ENCODE measurements at places on chromosomes 6 and 20.

DNA sequence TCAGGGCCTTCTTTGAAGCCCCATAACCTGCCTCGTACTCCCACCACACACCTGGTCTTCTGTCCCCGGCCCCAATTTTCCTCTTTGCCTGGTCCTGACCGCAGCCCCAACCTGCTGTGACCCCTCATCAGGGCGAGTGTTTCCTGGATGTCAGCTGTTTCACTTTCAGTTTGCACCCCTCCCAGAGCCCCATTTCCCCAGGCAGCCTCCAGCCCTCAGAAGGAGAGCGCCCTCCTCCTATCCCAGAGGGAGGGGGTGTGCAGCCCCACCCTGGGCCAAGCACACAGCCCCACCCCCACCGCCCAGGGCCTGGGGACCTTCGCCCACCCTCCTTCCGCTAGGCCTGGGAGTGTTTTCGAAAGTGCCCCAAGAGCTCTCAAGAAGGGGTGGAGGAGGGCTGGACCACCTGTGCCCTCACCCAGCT is 1.5 kb downstream of the BAK1 start:
- no peak for DNase-seq

GRCh38 chr20:53901064-53901463 is 169.3 kb downstream of the BCAS1 start:
- DNase-seq = no peak

- no peak for DNase-seq
Measured at GRCh38 chr6:13881621-13882165, 43.1 kb upstream of the RNF182 start.

DNA sequence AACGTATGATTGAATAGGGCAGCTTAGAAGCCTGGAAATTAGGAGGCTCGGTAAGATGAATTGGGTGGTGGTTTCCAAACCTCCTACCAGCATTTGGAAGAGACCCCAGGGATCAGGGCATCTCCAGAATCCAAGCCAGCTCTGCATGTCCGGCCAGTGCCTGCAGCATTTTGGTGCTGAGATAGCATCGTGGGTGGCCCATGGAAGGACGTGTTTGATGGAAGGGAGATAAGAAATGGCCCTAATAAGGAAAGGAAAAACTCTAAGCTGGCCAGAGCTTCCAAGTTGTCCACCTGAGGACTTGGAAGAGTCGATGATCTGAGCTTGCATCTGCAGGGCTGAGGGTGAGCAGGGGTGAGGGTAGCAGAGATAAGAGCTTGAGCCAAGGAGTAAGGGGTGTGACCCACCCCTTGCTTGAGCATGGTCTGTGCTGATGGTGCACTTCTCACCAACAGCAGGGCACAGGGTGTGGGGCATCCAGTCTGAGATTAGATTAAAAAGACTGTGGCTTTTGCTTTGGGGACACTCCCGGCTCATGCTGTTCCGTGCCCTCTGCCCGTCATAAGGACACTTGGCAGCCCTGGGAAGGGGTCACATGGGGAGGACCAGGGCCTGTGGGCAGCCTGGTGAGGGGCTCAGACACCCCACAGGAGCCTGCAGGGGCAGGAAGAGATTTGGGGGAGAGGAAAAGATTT is 213.2 kb downstream of the ERMARD start:
- DNase-seq = no peak

DNA sequence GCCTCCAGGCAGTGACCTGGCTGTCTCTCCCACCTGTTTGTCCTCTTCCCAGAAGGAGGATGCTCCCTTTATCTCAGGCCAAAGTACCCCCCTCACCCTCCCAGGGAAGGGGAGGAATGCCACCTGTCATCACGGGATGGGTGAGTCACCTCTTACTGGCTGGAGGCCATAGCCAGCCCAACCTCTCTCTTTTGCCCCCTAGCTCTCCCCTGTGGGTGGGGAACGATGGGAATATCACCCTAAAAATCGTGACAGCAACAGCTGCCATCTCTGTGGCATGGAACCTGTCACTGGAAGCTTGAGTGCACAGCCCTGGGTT is 137.5 kb upstream of the PTPN1 start:
- DNase-seq = no peak

Measured in activated CD4-positive, CD25-positive, alpha-beta regulatory T cell treated with anti-CD3 and anti-CD28 coated beads, Interleukin-2, amount 50 U/mL, for 72 hours (primary cell).